ENCODE measurements at places on chromosomes 3 and 15. TPM values are rescaled to one million over a fixed set of nuclear protein-coding genes. Genes with fewer than 3 reads are reported as not detected.

DNA sequence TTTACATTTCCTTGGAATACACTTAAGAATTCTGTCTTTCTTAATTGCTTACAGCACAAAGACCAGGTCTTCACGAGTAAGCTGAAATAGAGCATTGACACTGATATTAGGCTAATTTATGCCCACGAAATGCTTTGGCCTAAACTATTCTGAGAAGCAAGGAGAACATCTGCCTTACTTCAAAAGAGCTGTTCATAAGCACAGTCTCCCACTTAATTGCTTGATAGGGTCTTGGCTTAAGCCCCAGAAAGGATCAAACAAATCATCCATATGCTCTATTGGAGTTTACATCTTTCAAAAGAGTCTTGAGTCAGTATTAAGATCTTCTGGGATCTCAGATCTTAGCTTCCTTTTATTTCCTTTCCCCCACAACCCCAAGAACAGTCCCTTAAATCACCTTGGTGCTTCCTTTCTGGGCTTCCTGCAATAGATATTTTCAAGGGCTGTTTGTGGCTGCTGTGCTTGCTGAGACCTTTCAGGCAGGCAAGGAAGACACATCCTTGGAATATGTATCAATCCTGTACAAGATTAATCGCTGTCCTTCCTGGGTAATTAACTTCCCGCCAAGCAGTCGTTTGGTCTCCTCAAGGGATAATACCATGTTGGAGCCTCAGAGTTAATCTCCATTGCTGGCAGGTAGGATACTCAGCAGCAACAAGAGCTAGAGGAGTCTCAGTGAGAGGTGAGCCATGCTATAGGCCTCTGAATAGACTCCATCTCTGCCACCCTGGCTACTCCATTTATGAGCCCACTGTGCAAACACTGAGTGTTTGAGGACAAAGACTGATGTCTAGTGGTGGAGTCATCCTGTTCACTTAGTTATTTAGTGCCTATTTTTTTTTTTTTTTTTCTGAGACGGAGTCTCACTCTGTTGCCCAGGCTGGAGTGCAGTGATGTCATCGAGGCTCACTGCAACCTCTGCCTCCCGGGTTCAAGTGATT, 37.1 kb downstream of the TMEM158 start:
- no peaks in the 10 kb centered on the region for H3K36me3 ChIP-seq
- no peaks in the 10 kb centered on the region for H3K4me1 ChIP-seq
- H3K27ac ChIP-seq = no peak overlapping the region
- peaks cover 9% of the 10 kb centered on the region for H3K27me3 ChIP-seq

- no peaks in the 10 kb centered on the region for H3K27me3 ChIP-seq
- no peak for DNase-seq
- H3K4me1 ChIP-seq = no peaks in the 10 kb centered on the region
- no peak overlapping the region for H3K27ac ChIP-seq
Observed at GRCh38 chr3:20832963-20833362, 647.0 kb upstream of the SGO1 start.

- H3K36me3 ChIP-seq = no peaks in the 10 kb centered on the region
- H3K27me3 ChIP-seq = no peaks in the 10 kb centered on the region
- no peak for DNase-seq
- H3K4me1 ChIP-seq = peaks cover 4% of the 10 kb centered on the region
- no peak overlapping the region for H3K4me3 ChIP-seq
Observed at GRCh38 chr3:161890147-161890625, 393.6 kb downstream of the OTOL1 start.

GRCh38 chr3:150373234-150373875, 34.7 kb upstream of the TSC22D2 start:
- no peak overlapping the region for H3K27ac ChIP-seq
- peaks cover 44% of the 10 kb centered on the region for H3K4me1 ChIP-seq
- no peak overlapping the region for H3K4me3 ChIP-seq
- no peaks in the 10 kb centered on the region for H3K36me3 ChIP-seq
- H3K27me3 ChIP-seq = no peaks in the 10 kb centered on the region
- DNase-seq = no peak

DNA sequence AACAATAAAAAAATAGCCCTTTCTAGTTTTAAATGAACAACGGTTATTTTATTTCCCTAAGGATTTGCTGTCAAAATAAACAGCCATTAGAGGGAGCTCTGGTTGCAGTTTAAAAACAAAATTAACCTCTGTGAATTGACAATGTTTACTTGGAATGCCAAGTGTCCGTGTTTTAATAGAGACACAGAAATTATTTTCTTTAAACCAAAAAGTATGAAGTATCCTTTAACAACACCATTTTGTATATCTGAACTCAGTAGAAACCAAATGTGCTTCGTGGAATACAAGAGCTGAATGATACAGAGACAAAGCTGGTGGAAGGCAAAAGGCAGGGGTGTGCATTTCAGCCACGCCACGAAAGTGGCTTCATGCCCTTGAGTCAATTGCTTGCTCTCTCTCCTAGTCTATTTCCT, 74.4 kb downstream of the MOBP start:
- no peak overlapping the region for H3K27ac ChIP-seq
- DNase-seq = no peak
- no peaks in the 10 kb centered on the region for H3K27me3 ChIP-seq
- H3K4me1 ChIP-seq = no peaks in the 10 kb centered on the region
- no peaks in the 10 kb centered on the region for H3K36me3 ChIP-seq

DNA sequence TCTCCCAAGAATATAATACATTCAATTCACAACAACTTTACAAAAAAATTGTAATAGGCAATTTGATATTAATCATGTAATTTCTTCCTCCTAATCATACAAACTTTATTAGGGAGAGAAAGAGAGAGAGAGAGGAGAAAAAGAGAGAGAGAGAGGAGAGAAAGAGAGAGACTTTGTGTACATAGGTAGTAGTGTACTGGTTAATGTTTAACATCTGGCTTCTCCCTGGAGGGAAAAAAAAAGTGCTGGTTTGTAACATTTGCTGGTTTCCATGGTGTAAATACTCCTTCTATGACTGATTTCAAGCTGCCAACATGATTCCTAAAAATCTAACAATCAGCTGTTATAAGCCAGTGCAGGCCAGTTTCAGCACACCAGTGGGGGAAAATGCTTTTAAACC, 98.0 kb upstream of the ARHGEF26 start:
- H3K36me3 ChIP-seq = no peaks in the 10 kb centered on the region
- no peak overlapping the region for H3K4me3 ChIP-seq
- H3K27me3 ChIP-seq = no peaks in the 10 kb centered on the region

DNA sequence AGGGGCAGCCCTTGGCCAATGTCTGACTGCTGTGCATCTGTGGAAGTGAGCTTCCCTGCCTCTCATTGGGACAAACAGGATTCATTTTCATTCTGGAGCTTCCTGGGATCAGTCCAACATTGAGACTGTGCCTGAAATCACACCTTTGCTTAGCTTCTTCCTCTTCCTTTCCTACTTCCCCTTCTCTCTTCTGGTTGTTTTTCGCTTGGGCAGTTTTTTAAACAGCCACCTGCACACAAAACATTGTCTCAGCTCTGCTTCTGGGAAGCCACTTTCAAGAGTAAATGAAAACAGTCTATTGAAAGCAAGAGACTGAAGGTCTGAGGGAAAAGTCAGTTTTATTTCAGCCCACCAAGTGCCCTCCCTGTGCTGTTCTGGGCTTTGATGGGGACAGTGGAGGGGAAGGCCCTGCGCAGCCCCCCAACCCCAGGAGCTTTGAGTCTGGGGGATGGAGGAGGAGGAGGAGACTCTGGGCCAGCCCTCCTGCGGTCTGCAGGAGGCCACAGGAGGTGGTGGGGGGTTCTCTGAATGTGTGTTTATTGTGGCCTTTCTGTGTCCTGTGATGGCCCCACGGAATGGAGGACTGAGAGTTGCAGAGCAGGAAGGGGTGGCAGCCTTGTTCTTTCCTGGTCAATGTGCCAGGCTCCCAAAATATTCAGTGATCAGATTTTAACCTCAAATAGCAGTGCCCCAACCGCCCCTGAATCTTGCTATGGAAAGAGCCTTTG, 7.8 kb upstream of the ISLR2 start:
- no peaks in the 10 kb centered on the region for H3K36me3 ChIP-seq
- H3K4me1 ChIP-seq = peaks cover 5% of the 10 kb centered on the region
- H3K4me3 ChIP-seq = no peak overlapping the region
- H3K27ac ChIP-seq = no peak overlapping the region
- peaks cover 74% of the 10 kb centered on the region for H3K27me3 ChIP-seq

GRCh38 chr3:34955680-34956079, 683.6 kb upstream of the ARPP21 start:
- no peak overlapping the region for H3K27ac ChIP-seq
- no peaks in the 10 kb centered on the region for H3K4me1 ChIP-seq

GRCh38 chr3:139572847-139573672, 33.5 kb upstream of the RBP1 start:
- H3K4me3 ChIP-seq = no peak overlapping the region
- no peaks in the 10 kb centered on the region for H3K27me3 ChIP-seq
- no peak overlapping the region for H3K27ac ChIP-seq
- no peak for DNase-seq
- peaks cover 27% of the 10 kb centered on the region for H3K4me1 ChIP-seq

DNA sequence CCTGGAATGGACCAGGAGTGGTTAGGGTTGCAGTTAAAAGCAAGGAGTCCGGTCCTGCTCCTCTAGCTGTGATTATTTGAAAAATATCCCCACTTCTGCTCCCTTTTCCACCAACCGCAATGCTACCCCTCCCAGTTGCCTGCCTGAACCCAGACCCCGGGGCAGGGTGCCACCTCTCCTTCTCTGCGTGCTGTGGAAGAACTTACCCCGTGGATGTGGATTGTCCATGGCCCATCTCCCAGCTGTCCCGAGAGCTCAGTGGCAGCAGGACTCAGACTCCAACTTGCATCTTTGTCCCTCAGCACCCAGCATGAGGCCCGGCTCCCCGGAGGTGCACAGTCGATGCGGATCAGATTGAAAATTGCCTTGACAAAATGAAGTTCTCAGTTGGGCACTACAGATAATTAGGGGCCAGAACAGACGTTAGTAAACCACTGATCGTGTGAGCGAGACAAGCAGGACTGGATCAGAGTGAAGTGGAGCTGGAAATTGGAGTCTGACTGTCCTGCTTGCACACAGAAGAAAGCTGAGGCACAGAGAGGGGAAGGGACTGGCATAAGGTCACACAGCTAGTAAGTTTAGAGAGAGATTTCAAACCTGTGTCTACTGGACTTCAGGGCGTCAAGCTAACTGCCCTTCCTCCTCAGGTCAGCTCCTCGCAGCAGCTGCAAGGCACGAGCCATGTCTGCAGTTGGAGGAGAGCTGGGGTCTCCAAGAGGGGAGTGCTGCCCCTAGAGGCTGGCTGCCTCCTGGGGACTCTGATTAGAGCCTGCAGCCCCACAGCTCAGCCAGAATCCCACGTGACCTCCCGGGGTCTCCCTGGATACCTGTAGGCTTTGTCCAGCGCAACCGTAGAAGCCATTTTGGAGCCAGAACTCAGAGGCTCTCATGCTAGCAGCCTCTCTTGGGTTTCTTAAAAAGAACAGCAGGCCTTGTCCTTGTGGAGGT, 14.7 kb downstream of the SLC6A1 start:
- no peak overlapping the region for H3K27ac ChIP-seq
- no peaks in the 10 kb centered on the region for H3K36me3 ChIP-seq
- H3K4me1 ChIP-seq = peaks cover 7% of the 10 kb centered on the region

DNA sequence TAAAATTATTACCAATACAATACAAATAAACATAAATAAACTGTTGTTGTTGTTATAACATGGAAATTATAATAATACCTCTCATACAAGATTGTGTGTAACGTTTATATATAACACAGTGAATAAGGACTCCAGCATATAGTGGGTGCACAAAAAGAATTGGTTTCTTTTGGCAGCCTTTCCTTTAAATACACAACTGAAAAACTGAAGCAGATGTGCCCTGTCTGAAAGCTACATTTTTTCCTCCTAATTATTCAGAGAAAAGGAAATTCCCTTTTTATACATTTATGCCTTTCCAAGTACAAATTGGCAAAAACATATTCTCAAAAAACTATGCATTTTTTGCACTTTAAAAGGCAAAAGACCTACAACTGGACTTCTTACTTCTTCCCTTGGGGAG, 928.9 kb upstream of the NR2F2 start:
- DNase-seq = no peak
- H3K27ac ChIP-seq = peak overlapping the region; percentile 6
- H3K4me3 ChIP-seq = no peak overlapping the region

DNA sequence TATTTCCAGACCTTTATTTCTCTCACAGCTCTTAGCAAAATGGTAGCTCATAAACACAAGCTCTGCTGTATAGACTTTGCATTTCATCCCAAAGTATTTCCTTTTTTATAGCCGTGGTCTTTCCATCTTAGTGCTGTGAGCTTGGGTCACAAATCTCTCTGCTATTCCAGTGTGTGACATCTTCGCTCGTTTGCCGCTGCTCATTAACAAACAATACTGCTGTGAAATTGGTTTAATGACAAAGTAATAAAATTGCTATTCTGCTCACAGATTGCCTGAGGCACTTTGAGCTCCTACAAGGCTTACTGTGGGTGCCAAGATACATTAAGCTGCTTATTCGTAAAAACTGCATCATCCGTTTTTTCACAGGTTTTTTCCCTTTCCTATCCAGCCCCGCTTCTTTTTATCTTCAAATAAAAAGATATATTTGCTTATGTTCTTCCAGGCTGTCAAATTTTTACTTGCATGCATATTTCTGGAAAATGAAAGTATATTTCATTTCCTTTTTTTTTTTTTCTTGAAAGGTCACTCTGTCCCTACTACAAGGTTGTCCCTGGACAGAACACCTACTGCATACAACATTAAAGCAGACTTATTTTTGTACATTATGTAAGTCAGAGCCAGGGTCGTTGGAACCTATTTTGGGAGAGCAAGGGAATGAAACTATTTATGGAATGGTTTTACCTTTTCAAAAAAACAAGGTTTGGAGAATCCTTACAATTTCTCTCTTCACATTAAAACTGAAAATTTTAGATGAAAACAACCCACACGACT, 174.5 kb downstream of the MEIS2 start:
- no peak for DNase-seq
- H3K4me1 ChIP-seq = peaks cover 44% of the 10 kb centered on the region
- H3K27ac ChIP-seq = peak overlapping the region; percentile 54
- H3K4me3 ChIP-seq = no peak overlapping the region

DNA sequence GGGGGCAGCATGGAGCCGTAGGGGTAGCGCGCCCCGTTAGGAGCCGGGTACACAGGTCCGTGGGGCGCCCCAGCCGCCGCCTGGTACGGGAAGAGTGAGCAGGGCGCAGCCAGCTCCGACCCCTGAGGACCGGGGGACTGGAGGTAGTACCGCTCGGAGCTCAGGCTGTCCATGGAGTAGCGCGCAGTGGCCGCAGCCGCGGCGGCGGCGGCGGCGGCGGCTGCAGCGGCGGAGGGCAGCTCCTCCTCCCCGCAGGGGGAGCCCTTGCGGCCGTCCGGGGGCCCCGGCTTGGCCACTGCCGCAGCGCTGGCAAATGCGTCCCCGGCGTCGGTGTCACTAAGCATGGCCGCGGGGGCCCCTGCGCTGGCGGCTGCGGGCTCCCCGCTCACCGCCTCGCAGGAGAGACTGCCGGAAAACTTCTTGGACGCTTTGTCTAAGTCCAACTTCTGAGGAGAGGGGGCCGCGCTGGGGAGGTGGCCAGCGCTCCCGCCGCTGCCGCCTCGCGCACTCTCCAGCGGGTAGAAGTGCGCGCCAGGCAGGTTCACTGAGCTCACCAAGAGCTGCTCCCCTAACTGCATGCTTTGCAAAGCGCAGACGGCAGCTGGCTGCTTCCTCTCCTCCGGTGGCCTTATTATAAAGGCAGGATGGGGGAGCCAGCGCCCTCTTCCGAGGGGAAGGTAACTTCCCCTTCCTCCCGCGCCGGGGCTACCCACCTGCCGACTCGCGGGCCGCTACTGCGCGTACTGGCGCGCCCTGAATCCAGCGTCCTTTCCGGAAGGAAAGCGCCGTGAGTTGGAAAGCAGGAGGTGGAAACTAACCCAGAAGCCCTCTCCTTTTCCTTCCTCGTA, at the start of gene EOMES:
EOMES (minus strand) TSS at position 607 of the 848 bp plus-strand sequence; CDS start at position 578, 29 bp downstream.
- no peak within 1 kb of the TSS for H3K27ac ChIP-seq
- peak within 1 kb of the TSS; percentile 64 for H3K4me3 ChIP-seq
- peaks cover 42% of the 10 kb centered on the region for H3K4me1 ChIP-seq
- no peaks in the 10 kb centered on the region for H3K36me3 ChIP-seq

The CCR1 gene
- 2.0 TPM for total RNA-seq

The GHRL gene
- total RNA-seq = 0.25 TPM

The SLC41A3 gene
- 30.2 TPM for total RNA-seq

The ITGA11 gene
- 31.4 TPM for total RNA-seq

The RAD51 gene
- 0.88 TPM for total RNA-seq
